Activated CD8-positive, alpha-beta T cell treated with anti-CD3 and anti-CD28 coated beads for 36 hours (primary cell): ENCODE measurements at places on chromosomes 7 and 10. TPM values are rescaled to one million over a fixed set of nuclear protein-coding genes. Genes with fewer than 3 reads are reported as not detected.

DNA sequence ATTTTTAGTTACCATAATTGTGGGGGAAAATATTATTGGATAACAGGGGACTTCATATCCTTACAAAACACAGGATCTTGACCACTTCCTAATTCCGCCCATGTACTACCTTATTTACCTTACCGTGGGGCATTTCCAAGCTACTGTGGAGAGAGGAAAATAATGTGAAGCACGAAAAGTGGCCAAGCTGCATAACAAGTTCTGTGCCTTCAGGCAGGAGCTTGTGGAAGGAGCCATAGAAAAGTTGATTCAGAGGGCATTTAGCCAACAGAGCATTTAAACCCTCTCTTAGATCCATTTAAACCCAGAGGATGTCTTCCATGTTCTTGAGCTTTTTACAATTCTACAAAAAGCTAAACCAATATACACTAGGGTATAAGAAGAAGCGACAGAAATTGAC lies 41.6 kb downstream of the DNAJB9 start:
- DNase-seq, result no peak

DNA sequence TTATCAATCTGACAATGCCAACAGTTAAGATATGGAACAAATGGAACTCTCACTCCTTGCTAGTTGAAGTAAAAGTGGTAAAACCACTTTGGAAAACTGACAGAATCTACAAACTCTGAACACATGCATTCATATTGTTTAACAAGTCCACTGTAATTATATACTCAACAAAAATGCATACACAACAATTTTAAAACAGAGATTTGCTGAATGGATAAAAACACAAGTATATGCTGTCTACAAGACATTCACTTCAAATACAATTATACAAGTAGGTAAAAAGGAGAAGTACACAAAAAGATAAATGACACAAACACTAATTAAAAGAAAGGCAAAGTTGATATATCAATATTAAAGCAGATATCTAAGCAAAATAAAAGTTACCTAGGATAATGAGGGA lies 9.2 kb upstream of the WNT2 start:
- DNase-seq, result no peak

DNA sequence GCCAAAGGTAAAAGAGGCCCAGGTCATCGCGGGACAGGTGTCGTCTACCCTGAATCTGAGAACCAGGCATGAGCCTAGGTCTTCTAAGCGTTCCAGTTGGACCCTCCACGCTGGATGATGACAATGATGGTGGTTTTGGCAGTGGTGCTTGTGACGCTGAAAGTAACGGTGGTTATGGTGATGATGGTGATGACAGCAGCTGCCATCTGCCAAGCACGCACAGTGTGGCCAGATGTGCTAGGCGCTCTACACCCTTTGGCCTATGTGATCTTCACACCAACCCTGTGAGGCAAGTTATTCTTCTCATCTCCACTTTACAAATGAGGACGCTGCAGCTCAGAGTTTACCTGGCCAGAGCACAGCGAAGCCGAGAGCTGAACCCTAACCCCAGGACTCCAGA lies 93.9 kb downstream of the FAM53B start:
- DNase-seq, result peak; percentile 50

The SLC39A12 gene
- not detected for total RNA-seq

The OR9A2 gene
- not detected for total RNA-seq

The HTRA1 gene
- total RNA-seq, result not detected

DNA sequence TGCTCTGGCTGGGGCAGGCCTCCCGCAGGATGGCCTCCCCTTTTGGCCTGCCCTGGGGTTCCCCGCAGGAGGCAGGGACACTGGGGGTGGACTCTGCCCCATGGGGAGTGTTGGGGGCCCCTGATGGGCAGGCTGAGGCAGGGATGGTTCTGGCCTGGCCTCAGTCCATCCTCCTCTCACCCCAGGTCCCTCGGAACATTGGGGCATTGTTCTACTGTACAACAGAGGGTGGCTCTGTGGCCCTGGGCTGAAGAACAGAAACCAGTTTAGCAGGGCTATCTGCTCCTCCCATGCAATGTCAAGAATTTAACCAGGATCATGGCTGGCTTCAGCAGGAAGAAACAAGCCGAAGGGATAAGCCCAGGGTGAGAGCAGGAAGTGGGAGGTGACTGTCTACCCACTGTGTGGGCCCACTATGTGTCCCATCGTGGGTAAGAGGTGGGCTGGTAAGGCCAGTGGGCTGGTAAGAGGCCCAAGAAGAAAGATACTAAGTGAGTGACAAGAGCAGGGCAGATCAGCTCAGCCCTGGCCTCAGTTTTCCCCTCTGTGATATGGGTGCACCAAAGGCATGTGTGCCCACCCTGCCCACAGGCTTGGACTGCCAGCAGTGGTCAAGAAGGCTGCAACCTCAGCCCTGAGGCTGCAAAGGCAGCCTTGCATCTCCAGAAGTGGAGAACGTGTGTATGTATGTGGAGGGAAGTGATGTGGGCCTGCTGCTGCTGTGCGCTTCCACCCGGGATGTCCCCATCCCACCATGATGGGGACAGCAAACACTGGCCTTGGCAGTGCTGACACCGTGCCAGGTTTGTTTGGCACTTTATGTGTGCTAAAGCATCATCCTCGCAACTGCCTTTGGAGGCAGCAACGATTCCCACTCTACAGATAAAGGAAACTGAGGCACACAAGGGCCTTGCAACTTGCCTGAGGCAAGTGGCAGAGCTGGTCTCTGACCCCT lies 138.9 kb downstream of the SH3PXD2A start:
- DNase-seq, result no peak
